ENCODE measurements at places on chromosomes 5 and 9. TPM values are rescaled to one million over a fixed set of nuclear protein-coding genes. Genes with fewer than 3 reads are reported as not detected.

GRCh38 chr9:132049900-132050299 lies 29.8 kb downstream of the MED27 start:
- no peak for DNase-seq

DNA sequence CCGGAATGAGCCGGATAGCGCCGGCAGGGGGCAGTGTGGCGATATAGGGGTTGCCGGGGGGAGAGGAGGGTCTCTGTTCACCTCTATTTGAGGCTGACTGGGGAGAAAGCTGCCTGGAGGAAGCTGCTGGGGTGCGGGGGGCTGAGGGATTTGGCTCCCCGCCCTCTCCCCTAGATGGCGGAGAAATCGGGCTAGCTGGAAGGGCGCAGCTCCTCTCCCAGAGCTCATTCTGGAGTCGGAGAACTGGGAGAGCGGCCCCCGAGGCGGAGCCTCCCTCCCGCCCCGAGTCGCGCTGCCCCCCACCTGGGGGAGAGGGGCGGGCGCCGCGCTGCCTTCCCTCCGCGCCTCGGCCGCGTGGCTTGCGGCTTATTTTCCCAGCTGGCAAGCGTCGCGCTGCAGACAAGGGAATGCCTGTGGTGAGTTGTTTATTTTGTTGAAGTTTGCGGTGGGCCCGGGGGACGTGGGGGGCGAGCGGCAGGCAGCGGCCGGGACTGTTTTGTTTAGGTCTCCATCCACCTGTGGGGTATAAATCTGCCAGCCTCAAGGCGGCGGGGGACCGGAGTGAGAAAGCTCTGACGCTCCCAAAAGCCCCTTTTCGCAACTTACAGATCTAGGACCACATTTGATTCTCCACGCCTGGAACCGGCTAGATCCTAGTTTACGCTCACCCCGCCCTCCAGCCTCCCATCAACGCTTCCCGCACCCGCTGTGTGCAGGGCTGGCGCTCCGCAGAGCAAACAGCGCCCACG lies 4.1 kb upstream of the RGMB start:
- peak; percentile 46 for DNase-seq

- no peak for DNase-seq
Measured at GRCh38 chr9:38292480-38292879, 100.0 kb upstream of the ALDH1B1 start.

- DNase-seq = no peak
Measured at GRCh38 chr5:172718527-172719114, 52.4 kb downstream of the DUSP1 start.

- DNase-seq = no peak
Measured at GRCh38 chr5:54383225-54383901, 72.1 kb upstream of the HSPB3 start.

GRCh38 chr5:96149546-96149945 lies 187.9 kb upstream of the ELL2 start:
- no peak for DNase-seq

DNA sequence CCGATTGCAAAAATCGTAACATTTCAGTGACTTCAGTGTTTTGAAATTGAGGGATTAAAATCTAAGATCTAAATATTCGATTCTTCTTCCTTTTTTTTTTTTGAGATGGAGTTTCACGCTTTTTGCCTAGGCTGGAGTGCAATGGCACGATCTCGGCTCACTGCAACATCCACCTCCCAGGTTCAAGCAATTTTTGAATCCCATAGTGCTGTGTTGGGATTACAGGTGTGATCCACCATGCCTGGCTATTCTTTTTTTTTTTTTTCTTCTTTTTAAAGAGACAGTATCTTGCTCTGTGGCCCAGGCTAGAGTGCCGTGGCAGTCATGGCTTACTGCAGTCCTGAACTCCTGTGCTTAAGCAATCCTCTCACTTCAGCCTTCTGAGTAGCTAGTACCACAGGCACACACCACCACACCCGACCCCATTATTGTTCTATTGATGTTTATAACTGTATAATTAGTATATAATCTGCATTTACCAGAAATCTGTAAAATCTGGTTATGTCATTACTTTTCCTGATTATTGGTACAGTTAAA lies 42.7 kb downstream of the NSD1 start:
- no peak for DNase-seq

- DNase-seq = peak; percentile 39
Measured at GRCh38 chr5:65102976-65103711, 334.4 kb downstream of the CWC27 start.

GRCh38 chr9:91775011-91775707 lies 174.9 kb downstream of the ROR2 start:
- DNase-seq = peak; percentile 70

DNA sequence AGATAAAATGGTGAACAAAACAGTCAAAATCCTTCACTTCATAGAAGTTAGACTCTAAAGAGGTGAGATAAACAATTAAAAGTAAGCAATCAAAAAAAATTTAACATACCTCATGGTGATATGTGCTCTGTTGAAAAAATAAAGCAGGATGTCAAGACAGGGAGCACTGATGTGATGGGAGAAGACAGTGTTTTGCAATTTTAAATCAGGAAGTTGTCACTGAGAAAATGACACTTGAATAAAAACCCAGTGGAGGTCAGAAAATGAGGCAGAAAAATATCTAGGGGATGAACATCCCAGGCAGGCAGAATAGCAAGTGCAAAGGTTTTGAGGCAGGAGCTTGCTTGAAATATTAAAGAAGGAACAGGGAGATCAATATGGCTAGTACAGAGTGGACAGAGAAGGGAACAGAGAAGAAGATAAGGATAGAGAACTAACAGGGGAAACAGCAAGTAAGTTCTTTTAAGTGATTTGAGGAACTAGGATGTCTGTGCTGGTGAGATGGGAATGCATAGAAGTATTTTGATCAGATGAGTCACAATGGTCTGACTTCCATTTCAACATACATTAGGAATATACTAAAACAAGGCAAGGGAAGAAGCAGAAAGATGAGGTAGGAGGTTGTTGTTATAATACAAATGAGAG lies 130.4 kb downstream of the CHSY3 start:
- no peak for DNase-seq

- no peak for DNase-seq
Measured at GRCh38 chr5:14142202-14142826, 828 bp upstream of the TRIO start.

- no peak for DNase-seq
Measured at GRCh38 chr9:93958121-93958818, 3.1 kb upstream of the BARX1 start.

- no peak for DNase-seq
Measured at GRCh38 chr5:132253452-132254320, 3.8 kb upstream of the PDLIM4 start.

DNA sequence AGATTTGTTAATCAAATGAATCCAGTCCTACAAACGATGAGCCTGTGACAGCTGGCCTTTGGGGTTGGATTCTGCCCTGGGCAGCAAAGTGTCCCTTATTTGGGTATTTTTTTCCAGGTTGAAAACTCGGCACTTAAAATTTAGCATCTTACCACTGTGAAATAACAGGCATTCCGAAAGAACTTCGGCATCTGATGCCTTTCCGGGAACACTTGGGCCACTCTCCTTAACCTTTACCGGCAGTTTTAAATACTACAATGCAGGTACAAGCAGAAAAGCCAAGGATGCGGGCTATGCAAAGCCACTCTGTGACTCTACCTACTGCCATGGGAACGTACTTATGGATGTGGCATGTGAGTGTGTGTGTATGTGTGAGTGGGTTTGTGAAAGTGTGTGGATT lies 1.0 kb upstream of the RASGRF2 start:
- no peak for DNase-seq

GRCh38 chr5:29054694-29055093 lies 2016.3 kb upstream of the CDH9 start:
- DNase-seq = no peak

DNA sequence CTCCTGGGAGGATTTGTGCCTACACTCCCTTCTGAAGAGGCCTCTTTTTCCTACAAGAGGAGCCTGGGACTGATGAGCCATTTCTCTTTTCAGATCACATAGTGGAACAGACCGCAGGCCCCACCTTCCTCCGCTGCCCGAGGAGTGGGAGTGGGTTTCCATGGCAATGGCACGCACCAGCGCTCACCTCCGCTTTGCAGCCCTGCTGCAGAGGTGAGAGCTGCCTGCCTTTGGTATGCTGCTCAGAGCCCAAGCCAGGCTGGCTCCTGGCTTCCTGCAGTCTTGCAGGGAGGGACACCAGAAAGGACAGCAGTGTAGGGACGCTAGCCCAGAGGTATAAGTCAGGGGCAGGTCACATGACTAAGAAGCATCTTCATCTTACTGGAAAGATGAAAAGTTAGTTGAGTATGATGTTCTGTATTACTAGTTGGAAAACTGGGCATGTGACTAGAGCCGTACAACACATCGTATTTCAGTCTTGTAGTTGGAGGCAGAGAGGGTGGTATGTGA lies 12.4 kb downstream of the PTTG1 start:
- no peak for DNase-seq

DNA sequence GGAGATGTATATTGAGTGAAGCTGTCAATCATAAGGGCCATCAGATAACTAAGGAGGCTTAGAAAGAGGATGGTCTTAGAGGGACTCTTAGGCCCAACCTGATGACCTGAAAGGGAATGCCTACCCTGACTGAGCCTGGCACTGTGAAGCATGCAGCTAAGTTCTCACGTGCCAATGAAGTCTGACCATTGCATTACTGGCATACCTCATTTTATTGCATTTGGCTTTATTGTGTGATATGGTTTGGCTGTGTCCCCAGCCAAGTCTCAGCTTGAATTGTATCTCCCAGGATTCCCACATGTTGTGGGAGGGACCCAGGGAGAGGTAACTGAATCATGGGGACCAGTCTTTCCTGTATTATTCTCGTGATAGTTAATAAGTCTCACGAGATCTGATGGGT lies 421.6 kb upstream of the SGCD start:
- DNase-seq = no peak

DNA sequence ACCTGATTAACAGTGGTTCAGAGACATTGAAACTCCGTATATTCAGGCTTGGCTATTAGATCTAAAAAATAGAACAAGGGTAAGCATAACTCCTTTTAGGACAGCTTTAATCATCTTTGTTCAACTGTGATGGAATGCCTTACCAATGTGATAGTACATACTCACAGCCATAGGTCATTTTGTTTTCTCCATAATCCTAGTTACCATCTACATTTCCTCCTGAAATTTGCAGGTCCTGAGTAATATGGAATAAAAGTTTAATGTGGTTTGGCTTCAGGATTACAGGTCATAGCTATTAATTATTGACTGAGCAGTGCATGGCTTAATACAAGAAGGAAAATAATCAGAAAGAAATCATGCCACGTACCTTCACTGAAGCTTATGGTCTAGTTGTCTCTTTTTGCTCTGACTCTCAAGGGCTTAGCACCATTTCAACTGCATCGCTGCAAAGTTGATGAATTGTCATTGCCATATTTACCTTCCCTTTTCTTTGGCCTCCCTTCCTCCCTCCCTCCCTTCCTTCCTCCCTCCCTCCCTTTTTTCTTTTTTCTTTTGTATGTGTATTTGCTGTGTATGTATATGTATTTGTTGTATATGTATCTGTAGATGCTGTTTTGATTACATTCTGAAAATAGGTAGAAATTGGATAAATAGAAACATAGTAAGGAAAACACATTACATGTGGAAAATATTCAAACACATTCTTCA lies 250.9 kb upstream of the ZNF608 start:
- peak; percentile 13 for DNase-seq

- no peak for DNase-seq
Measured at GRCh38 chr5:9641806-9642355, 11.7 kb upstream of the TAS2R1 start.

GRCh38 chr9:93316726-93317494 lies 133.0 kb downstream of the WNK2 start:
- no peak for DNase-seq

- DNase-seq = no peak
Measured at GRCh38 chr5:150266871-150267291, 22.7 kb downstream of the CAMK2A start.

DNA sequence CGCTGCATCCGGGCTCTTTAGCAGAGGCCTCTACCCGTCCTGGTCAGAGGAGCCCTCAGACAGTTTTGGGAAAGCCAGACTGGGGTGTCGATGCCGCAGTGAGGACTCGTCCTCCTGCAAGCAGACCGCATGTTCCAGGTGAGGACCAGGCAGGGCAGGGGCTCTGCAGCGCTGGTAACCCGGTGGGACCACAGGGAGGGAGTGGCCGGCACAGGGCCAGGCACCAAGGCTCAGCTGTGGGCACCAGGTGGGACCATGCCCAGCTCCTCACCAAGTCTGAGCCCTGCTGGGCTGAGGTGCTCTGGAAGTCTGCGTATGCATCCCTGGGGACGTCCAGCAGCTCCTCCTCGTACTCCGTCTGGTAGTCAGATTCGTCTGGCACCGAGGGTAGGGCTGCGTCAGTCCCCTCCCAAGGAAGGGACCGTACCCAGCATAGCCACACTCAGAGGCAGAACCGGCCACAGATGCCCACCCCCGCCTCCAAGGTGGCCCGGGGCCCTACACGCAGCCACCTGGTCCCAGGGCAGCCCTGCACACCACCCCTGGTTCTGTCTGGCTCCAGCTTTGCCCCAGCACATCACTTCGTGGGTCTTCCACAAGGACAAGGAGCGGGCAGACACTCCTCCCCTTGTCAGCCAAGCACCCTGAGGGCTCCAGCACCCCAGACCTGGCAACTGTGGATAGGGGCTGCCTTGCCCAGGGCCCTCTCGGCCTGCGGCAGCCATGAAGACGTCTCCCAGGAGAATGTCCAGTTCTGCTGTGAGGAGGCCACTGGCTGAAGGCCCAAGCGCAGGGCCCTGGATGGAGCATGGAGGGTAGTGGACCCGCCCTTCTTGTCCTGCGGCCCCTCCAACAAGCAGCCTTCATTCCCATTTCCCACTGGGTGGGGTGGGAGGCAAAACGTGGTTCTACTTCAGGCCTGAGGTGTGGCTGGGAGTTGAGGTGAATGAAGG lies 1.5 kb upstream of the NSMF start:
- no peak for DNase-seq

DNA sequence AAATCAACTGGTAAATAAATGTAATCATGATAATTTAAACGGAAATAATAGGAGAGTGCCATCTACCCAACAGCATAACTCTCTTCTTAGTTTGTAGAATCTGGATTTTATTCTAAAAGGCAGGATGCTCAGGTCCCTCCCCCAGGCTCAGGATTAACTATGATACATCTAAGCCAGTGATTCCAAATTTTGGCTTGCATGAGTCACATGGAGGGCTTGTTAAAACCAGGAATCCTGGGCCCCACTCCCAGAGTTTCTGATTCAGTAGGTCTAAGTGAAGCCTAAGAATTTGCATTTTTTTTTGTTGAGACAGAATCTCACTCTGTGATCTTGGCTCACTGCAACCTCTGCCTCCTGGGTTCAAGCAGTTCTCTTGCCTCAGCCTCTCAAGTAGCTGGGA lies 62.3 kb upstream of the ZFR start:
- peak; percentile 78 for DNase-seq

CSF1R gene
- total RNA-seq = 0.84 TPM

TMC1 gene
- total RNA-seq = not detected

ZDHHC11 gene
- 1.0 TPM for total RNA-seq

ADRB2 gene
- total RNA-seq = 0.45 TPM

PCDHA12 gene
- total RNA-seq = 3.8 TPM

TPM2 gene
- 423 TPM for total RNA-seq

MLANA gene
- total RNA-seq = not detected

TBCA gene
- 576 TPM for total RNA-seq

CCDC171 gene
- total RNA-seq = 4.5 TPM

CTNND2 gene
- not detected for total RNA-seq
